ENCODE measurements at places on chromosomes 4 and X.

DNA sequence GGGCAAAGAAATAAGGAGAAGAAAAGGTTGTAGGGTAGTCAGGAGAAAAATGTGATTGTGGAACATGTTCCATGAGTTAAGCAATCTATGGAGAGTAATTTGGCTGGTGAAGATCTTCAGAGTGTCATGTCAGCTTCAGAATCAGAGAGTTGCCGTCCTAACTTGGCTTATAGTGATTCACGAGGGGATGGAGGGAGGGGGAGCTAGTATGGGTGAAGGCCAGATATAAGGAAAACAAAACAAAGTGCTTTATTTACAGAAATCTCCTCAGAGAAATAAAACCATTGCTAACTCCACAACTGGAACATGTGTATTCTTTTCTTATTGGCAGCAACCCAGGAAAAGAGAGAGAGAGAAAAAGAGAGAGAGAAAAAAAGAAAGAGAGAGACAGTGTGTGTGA, 256.5 kb upstream of the NRK start:
- no peak for DNase-seq

DNA sequence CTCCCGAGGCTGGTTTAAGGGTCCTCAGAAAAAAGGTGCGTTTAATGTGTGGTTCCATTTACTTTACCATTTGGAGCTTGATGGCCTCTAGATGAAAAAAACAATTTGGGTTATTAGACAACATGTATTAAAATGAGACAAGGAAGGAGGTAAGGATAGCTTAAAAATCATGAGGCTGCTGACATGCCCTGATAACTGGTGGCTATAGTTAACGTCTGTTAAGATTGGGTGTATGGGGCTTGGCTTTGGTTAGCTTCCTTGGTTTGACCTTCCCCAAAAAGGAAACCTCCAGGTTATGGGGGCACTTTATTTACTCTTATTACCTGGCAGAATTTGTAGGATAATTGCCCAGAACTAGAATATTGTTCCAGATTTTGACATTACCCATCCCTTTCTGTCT, 51.5 kb downstream of the HMGB2 start:
- no peak for DNase-seq

DNA sequence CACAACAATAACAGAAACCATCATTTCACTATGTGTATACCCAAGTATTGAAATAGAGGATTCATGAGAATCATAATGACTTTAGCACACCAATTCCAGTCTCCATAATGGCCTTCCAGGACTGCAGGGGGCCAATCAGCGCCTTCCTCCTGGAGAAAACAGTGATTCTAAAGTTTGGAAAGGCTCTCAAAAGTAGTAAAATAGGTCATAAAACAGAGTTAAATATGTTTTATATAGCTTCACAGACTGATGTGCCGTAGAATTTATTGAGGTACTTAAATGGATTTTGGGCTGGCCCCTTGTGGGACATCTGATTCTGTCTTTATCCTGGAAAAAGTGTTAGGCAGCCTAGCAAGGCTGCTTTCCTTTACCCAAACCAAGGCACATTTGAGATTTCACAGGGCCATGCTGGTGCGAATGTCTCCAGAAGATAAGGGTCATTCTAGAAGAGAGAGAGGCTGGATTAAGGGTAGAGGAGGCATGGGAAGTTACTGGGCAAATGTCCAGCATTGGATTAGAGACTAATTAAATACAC, 543.9 kb downstream of the GALNTL6 start:
- no peak for DNase-seq

DNA sequence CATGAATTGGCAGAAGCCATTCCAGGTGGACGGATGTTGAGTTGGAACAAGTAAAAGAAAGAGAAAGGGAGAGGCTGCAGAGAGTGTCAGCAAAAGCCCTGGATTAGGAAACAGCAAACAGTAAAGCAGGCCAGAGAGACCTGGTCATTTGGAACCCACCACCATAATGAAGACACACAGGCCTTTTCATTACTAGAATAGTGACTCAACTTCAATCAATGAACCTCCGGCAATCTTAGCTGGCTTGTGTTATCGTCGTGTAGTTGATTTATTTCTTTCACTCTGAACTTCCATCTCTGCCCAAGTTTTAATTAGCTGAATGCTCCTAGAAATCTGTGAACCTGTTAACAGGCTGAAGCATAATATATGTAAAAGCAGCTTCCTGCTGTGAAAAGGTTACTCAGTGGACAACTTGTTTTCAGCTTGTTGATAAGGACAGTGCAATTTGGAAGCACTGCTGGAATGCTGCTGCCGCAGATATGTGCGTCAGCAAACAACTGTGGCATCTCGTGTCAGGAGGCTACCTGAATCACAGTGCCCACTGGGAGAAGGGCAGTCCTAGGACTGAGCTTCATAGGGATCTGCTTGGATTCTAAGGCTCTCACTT, 68.8 kb downstream of the SPANXN4 start:
- DNase-seq: no peak

- DNase-seq: no peak
These were observed 1.2 kb downstream of the KLKB1 start for GRCh38 chr4:186228514-186228894.

DNA sequence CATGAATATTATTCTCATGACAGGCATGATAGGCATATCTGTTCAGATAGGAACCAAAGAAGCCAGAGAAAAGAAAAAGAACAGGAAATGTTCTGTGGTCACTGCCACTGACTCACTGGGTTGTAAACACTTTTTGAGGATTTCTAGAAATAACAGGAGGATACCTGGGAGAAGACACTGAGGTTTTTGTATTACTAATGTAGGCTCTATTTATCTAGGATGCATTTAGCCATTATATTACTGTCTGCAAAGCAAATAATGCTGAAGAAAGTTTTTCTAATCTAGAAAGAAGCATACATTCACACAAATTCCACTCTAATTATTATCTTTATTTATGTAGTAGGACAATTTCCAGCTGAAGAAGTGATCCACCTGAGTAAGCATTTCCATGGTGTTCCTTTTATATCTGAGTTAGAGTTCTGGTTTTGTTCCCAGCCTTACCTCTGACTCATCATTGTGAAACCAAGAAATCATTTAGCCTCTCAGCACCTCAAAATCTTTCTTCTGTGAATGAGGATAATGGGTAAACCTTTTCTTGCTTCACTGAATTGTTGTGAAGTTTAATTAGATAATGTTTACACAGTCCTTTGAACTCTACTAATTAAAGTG, 40.2 kb upstream of the EPGN start:
- DNase-seq: no peak

DNA sequence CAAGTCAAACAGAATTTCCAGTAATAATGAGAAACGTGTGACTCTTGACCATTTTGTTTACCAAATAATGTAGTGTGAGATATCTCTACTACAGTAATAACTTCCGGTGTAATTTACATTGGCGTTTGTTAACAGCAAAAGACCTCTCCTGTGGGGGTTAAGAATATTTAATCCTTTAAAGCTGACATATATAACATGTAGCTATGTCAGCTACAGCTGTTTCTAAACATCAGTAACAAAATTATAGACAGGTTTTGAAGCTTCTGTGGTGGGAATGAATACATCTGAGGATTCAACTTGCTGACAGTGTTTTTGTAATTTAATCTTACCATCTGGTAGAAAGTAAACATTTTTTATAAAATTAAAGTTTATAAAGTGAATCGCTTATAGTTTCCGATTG, 73.6 kb upstream of the TENM3 start:
- no peak for DNase-seq

GRCh38 chr4:174531486-174531885, 9.2 kb upstream of the HPGD start:
- DNase-seq: no peak

DNA sequence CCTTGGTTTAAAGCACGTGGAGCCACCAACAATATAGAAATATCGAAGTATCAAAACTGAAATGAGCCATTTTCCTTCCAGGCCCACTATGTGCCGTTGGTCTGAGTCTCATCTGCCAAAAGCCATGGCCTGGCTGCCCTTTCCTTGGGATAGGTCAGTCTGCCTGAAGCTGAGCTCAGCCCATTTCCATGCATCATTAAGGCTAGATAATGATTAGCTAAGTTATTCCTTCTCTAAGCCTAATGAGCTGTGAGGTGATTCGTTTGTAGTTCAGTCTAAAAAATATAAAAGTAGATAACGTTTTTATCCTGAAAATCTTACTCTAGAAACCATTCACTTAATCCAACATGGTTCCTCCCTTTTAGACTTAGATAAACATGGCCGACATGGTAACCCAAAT, 936.2 kb upstream of the LCORL start:
- no peak for DNase-seq

- DNase-seq: no peak
These were observed 54.5 kb upstream of the WDR1 start for GRCh38 chr4:10171055-10171454.

DNA sequence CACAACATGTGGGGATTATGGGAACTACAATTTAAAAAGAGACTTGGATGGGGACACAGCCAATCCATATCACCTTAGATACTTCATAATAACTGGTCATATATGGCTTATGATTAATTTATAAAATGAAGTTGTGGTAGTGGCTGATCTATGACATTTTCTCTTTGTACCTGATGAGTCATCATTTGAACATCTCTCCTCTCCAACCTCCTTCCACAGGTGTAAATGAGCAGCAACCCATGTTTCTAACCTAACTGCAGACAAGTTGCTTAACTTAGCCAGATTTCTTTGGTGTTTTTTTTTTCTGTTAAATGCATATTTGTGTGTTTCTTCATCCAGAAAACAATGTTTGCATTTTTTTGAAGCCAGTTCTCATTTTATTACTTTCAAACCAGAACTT, 42.6 kb downstream of the SPANXA2 start:
- DNase-seq: no peak

DNA sequence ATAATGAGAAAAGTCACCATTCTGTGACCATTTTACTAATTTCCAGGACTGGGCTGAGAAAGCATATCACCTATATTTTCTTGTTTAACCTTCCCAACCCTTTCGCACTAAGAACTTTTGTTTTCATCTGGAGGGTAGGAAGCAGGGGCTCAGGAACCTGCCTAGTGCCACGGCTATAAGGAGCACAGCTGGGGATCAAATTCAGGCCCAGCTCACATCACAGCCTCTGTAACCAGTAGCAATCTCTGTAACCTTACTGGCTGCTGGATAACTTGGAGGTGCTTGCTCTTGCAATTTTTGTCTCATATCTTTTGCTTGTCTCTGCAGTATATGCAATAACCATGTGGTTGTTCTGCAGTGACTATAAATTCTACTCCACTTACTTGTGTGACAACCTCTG, 76.7 kb upstream of the PLAC1 start:
- no peak for DNase-seq

GRCh38 chr4:102308032-102308799, 37.1 kb downstream of the SLC39A8 start:
- no peak for DNase-seq

GRCh38 chr4:147727476-147728028, 4.3 kb upstream of the ARHGAP10 start:
- DNase-seq: no peak

GRCh38 chr4:105471566-105472176, 2.2 kb downstream of the PPA2 start:
- peak; percentile 84 for DNase-seq

- DNase-seq: no peak
These were observed 259.4 kb upstream of the PCDH7 start for GRCh38 chr4:30460818-30461217.
